NCI-H2081 treated with DMSO at 0.1 percent for 48 hours (cell line): ENCODE measurements at places on chromosomes 5 and 9.

DNA sequence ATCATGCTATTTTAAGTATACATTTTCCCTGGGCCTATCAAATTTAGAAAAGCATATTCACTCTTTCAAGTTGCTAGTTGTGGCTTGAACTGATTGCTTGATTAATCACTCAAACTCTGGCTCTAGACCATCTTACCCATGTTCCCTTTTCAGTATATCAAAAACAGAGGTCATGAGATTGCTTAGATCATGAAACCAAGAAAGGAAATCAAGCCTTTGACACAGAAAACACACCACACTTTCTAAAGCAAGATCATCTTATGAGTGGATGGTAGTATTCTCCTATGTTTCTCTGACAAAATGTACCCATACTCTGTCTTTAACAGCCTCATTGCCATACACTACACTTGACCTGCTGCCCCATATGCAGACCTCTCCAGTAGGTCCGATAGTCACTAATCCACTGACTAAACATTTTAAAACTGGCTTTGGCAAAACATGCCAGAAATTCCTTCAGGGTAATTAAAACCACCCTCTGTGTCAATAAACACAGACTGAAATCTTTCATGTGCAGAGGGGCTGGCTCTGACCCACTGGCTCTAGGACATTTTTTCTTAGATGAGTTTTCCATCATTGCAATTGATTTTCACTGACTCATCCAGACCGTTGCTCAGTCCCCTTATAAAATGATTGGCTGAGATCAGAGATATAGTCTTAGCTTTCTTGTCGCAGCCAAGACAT lies 18.2 kb downstream of the PPP2R2B start:
- no peak for DNase-seq

GRCh38 chr9:135410421-135410820 lies 69.2 kb upstream of the PPP1R26 start:
- DNase-seq, result no peak

DNA sequence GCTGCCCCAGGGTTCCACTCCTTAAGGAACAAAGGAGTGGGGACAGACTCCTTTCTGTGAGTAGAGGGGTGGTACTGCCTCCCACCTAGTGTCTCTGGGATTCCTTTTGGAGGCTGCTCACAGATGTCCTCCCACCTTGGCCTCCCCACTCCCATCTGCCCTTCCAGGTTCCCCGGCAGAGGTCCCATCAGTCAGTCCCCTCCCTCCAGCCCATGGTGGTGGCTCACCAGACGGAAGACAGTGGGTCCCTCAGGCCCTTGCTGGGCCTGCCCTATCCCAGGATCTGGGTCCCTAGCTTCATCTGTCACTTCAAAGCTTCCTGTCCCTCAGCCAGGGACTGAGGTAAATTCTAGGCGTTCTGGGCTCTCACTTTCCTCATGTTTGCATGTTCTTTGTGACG lies 35.6 kb upstream of the NEK6 start:
- DNase-seq, result no peak

DNA sequence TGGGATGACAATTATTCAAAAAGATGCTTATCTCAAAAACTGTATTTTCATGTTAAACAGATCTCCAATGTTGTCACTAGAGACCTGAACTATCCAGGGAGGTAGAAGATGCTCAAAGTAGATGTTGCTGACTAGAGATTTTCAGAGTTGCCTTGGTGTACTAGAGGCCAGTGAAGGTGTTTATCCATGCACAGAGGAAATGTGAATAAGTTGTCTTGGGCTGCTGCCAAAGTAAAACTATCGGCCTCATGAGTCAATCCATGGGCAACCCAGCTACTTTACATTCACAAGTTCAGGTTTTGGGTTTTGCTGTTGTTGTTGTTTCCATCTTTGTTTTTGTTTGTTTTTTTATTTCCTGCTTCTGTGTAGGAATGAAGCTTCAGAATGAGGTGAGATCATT lies 141.1 kb upstream of the RANBP3L start:
- no peak for DNase-seq

DNA sequence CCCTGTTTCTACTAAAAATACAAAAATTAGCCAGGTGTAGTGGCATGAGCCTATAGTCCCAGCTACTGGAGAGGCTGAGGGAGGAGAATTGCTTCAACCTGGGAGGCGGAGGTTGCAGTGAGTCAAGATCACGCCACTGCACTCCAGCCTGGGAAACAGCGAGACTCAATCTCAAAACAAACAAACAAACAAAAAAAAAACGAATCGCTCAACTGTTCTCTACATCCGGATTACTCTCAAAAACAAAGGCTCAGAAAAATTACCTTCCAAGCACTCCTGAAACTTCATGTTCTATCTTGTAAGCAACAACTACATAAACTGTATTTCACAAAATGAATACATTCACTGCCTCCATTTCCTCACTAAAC lies 14.0 kb downstream of the UBAP2 start:
- no peak for DNase-seq

DNA sequence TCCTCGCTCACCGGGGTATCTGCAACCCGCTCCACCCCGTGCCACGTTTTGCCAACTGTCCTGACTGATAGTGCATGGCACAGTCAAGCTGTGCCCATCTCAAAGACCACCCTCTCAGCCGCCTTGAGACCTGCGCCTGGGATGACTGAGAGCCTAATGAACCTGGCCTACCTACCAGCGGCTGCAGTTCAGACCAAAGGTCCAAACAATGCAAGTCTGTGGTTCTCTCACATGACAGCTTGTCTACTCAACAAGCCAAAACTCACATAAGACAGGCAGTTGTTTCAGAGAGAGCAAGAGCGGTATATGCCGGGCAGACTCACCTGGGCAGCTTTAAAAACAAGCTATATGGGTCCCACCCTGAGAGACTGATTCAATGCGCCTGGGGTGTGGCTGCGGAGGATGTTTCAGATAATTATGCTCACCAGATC lies 70.5 kb downstream of the EPB41L4B start:
- no peak for DNase-seq

GRCh38 chr9:103068753-103069152 lies 73.6 kb downstream of the CYLC2 start:
- no peak for DNase-seq

GRCh38 chr9:127293328-127293727 lies 28.8 kb downstream of the GARNL3 start:
- no peak for DNase-seq

GRCh38 chr5:143262393-143263174 lies 140.9 kb downstream of the NR3C1 start:
- no peak for DNase-seq

- DNase-seq, result no peak
Measured at GRCh38 chr9:114288193-114289091, 34.5 kb upstream of the ORM1 start.

DNA sequence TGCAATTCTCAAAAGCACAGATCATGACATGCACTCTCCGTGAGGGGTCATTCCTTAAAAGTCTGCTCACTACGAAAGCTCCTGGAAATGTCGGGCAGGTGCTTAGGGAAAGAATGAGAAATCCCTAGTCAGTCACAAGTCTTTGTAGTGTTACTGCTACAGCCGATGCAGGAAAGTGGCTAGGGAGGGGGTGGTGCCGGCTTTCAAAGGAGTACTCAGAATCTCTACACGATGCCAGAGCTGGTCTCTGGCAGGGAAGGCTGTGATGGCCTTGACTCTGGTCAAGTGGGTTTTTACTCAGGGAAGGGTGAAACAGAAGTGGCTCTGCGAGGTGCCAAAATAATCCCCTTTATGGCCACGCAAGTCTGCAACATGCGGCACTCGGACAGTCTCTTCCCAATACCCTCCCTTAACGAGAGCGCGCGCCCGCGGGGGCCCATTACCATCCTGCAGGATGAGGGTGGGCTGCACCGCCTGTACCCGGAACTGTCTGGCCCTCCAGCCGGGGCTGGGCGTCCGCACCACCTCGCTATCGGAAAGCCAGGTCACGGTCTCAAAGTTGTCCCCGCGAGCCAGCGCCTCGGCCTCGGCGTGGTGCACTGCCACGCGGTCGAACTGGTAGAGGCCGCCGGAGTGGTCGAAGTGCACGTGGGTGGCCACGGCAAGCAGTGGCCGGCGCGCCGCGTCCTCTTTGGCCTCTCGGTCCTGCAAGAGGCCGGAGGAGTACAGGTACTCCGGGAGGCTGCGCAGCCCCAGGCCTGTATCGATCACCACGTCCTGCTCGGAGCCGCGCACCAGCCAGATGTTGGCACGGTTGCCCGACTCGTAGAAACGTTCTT lies 956 bp downstream of the MBLAC2 start:
- no peak for DNase-seq

- DNase-seq, result no peak
Measured at GRCh38 chr9:129752900-129753729, at the start of gene PTGES. TSS of gene PTGES (minus strand) at chr9:129753042. CDS start at chr9:129753012, 30 bp downstream.

DNA sequence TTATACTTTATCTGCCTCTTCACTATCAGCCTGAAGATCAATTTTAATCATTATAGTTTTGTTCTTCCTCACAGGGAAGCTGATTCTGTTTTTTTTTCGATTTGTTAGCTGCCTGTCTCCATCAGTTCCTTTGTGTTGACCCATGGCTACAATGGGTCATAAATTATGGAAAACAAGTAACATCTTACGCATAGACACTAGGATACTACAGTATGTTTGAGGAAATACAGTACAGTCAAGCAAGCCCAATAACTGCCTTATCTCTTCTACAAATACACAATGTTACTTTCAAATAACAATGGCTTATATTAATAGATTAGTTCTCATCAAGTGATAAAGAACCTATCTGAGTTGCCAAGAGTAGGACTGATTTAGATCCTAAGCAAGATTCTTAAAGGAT lies 160.5 kb upstream of the FREM1 start:
- no peak for DNase-seq

GRCh38 chr5:17898766-17899165 lies 264.5 kb downstream of the TAF11L14 start:
- DNase-seq, result no peak

DNA sequence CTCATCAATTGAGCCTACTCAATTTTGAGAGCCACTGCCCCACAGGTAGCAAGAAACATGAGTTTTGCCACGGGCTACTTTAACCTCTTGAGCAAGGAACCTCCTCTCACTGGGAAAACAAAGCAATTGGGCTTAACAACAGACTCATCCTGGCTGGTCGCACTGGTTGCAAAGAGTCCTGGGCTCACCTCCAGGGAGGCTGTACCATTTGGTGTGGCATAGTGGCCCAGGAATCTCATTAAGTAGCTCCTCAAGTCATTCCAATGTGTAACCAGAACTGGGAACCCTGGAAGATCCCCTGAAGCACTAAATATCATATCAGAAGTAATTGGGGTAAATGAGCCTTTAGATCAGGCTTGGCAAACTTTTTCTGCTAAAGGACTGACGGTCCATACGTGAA lies 78.5 kb downstream of the MYO10 start:
- DNase-seq, result no peak

DNA sequence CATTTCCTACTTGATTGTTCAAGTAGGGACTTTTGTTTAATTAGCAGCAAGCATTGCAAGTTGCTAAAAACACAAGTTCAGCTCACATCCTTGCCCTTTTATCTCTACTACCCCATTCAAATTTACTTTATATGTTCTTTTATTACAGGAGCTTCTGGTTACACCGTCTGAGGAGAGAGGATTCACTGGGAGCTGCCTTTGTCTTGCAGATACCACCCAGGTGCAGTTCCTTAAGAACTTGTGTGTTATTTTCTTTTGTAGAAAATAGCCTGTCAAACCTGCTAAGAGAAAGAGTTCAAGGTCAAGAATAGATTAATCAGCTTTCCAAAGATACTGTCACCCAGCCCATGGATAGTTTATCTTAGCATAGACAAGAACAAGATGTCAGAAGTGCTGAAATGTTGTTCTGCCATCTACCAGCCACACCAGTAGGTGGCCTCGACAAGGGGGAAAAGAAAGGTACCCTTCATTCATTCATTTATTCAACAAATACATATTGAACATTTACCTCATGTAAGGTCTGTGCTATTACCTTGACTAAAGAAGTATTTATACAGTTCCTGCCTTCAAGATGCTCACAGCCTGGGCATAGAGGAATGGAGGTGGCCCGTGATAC lies 750.3 kb downstream of the MAT2B start:
- no peak for DNase-seq

GRCh38 chr9:89022902-89023301 lies 31.6 kb downstream of the S1PR3 start:
- DNase-seq, result no peak

GRCh38 chr5:5456858-5457257 lies 34.4 kb downstream of the ICE1 start:
- DNase-seq, result no peak

DNA sequence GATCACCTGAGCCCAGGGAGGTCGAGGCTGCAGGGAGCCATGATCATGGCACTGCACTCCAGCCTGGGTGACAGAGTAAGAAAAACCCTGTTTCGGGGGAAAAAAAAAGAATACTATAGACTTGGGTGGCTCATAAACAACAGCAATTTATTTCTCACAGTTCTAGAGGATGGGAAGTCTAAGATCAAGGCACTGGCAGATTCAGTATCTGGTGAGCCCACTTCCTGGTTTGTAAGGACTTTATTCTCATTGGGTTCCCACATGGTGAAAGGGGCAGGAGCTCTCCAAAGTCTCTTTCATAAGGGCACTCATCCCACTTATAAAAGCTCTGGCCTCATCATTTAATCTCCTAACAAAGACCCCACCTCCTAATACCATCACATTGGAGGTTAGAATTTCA lies 8.7 kb downstream of the HINT1 start:
- no peak for DNase-seq

DNA sequence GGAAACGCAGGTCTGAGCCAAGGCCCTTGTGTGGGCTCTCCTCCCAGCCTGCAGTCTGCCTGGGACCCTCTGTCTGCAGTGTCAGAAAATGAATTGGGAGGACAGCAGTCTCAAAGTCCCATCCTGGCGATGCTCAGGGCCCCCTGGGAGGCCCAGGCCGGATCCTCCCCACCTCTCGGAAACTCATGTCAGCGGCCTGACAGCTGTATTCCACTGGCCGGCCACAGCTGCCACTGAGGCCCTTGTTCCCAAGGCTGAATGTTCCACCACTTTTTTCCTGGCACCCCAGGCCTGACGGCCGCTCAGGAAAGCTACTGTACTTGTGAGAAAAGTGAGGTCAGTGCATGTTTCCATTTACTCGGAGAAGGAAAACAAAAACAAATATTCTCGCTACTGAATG lies 180.0 kb downstream of the FGF18 start:
- DNase-seq, result no peak

DNA sequence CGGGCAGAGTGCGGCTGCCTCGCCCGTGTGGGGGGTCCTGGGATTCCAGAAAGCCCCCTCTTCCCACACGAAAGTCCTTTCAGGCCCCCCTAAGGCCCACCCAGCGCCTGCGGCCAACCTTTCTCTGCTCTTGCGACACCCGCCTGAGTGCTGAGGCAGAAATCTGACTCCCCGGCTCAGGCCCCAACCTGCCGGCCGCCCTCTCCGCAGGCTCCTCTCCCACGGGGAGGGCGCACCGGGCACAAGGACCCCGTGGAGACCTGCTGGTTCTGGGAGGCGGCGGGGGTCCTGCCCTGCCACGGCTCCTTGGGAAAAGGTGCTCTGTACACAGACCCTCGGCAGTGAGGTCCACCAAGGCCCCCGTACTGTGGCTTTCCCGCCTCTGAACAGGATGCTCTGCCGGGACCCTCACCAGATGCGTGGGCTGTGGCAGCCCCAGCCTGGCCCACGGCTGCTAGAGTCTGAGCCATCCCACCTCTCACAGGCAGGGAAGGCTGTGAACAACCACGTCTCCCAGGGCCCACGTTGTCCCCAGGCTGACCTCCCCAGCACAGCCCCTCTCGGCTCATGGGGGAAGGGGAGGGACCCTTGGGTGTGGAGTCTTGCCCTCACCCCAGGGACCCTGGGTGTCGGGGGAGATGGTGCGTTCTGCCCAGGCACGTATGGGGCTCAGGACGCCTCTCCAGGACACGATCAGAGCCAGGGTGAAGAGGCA lies 41.5 kb upstream of the EGFL7 start:
- no peak for DNase-seq

- DNase-seq, result no peak
Measured at GRCh38 chr9:75084081-75084672, 3.8 kb downstream of the NMRK1 start.
